ENCODE measurements at places on chromosomes 1 and 21.

DNA sequence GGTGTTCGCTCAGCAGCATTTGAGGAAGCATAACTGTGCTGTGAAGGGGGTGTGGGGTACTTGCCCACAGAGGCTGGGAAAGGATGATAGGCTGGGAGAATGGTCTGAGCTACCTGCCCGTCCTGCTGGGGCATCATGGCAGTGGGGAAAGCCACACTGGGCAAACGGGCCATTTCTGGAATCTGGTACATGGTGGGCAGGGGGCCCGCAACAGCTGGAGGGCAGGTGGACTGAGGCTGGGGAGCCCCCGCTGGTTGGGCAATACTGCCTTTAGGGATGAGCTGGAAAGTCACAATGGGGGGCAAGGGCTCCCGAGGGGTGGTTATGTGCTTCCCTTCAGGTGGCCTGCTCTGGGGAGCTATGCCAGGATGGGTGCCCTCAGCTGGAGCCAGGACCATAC, 19.2 kb upstream of the ADAM30 start:
- no peak for DNase-seq

- no peak for DNase-seq
Measured at GRCh38 chr1:5239911-5240310, 585.5 kb downstream of the AJAP1 start.

DNA sequence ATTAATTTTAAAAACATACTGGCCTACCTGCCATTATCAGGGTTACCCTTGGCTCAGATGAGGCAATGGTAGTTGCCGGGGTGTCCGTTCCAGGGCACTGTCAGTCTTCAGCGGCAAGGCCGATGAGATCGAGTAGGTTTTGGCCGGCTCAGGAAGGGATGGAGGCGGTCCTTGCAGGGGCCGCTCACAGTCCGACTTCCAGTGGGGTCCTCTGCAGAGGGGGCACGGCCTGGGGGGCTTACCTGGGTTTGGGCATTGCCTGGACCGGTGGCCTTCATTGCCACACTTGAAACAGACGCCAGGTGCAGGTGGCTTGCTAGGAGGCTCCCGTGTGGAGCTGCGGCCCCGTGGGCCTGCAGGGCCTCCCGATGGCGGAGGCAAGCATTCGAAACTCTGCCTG, 2.5 kb downstream of the ERVH48-1 start:
- no peak for DNase-seq

DNA sequence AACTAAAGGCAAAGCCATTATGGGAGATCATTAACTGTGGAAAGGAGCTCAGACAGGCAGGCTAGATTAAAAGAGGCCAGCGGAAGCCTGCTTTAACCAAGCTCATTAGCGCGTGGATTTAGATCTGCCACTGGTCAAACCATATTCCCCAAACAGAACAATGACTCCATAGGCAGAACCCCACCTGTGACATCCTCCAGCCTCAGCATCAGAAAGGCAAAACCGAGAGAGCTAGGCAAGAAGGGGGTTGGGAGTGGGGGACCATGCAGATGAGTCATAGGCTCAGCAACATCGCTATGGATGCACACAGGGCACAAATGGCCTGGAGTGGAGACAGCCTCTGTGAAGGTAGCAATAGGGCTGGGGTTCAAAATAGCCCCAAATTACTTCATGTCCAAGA, 20.6 kb downstream of the MKNK1 start:
- no peak for DNase-seq

- no peak for DNase-seq
Measured at GRCh38 chr1:236282425-236282716, 613 bp upstream of the ERO1B start.

DNA sequence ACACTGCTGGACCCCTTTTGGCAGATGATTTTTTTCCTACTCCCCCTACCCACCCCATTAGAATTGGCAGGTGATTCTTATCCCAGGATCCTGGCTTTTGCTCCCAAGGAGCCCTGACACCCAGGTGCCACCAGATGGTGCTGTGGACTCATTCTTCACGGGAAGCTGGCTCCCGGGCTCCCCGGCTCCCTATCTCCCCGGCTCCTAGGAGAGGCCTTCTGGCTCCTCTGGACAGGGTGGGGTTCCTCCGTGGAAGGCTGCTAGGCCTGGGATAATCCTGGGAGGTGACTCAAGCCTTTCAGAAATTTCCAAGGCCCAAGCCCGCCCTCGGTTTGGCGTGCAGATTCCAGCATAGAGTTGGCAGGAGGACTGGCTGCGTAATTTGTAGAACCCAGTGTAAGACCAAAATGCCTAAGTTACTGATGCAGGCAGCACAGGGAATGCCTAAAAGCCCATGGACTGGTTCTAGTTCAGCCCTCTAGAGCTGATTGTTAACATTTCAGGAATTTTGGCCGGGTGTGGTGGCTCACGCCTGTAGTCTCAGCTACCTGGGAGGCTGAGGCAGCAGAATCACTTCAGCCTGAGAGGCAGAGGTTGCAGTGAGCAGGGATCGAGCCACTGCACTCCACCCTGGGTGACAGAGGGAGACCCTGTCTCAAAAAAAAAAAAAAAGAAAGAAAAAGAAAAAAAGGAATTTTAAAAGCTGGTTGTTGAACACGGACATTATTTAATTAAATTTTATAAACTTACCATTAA, 6.8 kb upstream of the BSDC1 start:
- DNase-seq = peak; percentile 2

DNA sequence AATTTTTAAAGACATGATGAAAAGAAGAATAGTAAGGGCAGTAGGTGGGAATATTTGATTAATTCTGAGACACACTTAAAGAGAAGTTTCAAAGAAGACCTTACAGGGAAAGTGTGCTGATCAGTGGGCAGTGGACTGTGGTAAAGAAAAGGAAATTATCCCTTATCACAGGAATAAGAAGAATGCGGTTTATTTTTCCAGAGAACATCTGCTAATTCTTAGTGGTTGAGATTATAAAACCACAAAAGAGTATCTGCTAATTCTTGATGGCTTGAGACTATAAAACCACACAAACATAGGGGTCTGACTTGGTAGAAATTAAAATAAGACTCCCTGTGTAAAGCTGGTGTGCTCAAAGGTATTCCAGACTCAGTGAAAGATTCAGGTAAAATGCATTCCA, 60.0 kb upstream of the KCTD3 start:
- DNase-seq = no peak

DNA sequence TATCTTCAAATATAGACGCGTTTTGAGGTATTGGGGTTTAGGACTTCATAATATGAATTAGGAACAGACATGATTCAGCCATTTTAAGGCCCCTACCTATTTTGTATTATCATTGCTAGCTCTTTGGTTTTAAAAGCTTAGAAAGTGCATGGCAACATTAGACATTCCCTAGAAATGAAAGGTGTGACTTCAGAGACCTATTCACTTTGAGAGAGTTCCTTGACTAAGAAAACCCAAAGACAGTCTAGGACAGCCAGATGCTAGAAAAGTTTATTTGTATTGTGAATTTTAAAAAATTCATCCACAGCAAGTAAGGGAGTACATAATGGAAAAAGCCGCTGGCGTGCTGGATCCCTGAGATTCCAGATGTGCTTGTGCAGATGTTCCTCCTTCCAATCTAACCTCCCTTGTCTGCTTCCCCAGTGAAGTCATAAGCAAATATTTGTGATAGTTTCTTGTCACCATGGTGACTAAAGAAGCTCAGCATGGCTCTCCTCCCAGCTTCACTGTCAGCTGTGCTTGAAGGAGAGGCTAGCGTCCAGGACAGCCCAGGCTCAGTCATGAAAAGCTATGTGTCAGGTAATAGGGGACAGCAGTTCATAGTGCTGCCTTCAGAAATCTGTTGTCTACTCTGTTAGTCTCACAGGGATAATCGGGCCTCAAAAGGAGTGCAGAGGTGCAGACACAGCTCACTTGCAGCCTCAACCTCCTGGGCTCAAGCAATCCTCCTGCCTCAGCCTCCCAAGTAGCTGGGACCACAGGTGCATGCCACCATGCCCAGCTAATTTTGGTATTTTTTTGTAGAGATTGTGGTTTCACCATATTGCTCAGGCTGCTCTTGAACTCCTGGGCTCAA, 34.8 kb downstream of the KPNA6 start:
- no peak for DNase-seq

DNA sequence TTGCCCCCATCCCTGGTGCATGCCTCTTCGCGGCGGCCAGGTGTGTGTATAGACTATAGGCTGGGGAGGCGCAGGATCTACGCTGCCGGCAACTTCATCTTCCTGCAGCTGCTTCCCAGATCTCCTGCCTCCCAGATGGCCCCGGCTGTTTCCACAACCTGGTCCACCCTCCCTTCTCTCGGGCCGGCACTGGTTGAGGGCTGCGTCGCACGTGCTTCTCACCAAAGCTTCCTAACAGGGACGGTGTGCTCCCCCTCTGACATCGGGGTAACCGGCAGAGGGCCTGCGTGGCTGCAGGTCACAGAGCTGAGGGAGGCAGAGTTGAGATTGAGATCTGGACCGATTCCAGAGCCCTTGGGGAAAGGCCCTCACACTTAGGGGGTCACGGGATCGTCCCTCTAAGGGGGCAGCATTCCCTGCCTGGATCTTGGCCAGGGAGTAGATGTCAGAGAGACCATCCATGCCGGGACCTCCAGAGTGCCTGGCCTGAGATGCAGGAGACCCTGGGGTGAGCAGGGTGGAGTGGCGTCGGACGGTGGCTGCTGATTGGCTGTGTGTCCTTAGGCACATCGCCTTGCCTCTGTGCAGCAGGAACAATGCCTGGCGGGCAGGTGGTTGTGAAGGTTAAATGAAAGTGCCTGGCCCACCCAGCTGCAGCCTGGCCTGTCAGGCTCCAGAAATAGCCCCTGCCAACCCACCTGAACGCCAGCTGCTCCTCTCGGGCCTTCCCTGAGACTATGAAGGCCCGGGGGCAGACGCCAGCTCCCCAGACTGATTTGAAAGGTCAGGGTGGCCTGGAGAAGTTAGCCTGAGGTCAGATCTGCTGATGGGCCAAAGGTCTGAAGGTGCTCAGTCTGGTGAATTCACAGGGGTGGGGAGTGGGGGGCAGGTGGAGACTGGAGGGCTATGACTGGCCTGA, 6.1 kb upstream of the MASP2 start:
- DNase-seq = no peak

- no peak for DNase-seq
Measured at GRCh38 chr1:40773748-40774265, 9.8 kb upstream of the KCNQ4 start.

GRCh38 chr1:204894031-204894430, 23.4 kb downstream of the NFASC start:
- DNase-seq = no peak

DNA sequence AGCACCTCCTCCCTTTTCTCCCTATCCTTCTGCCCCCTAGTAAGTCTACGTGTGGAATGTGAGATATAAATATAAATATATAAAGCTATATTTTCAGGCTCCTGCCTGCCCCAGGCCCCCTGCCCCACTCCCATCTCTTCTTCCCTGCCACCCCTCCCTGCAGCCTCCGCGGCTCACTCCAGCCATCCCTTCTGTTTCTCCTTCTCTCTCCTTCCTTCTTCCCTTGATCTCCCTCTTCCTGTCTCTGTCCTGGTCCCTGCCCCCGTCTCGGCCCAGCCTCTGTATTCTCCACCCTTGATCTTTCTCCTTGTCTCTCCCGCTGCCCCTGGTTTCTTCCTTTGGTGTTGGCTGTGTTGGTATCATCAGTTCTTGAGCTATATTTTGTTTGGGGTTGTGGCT, 23.2 kb downstream of the DMBX1 start:
- no peak for DNase-seq

DNA sequence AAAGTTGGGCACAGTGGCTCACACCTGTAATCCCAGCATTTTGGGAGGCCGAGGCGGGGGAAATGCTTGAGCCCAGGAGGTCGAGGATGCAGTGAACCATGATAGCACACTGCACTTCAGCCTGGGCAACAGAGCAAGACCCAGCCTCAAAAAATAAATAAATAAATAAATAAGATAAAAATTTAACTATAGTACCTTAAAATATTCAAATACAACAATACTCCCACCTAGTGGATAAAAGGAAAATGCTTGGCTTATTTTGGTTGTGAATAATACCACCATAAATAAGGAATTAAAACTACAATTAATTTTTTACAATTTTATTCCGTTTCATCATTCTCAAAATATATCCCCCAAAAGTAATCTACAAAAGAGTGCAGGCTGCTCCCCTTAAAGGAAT, 8.1 kb downstream of the PSMG1 start:
- DNase-seq = no peak

DNA sequence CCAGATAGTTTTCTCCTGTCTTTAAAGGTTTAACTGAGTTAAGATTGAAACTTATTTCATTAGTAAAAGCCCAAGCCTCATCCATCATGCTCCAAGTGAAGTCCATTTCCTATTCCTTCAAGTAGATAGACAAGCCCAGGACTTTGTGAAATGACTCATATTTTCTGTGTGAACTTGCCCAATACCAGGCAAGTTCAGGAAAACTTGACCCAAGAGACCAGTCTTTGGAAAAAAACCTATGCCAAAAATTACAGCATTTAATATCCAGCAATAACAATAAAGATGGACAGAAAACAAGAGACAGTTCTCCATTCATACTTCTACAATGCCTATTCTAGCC, 405 bp upstream of the RAB29 start:
- no peak for DNase-seq

DNA sequence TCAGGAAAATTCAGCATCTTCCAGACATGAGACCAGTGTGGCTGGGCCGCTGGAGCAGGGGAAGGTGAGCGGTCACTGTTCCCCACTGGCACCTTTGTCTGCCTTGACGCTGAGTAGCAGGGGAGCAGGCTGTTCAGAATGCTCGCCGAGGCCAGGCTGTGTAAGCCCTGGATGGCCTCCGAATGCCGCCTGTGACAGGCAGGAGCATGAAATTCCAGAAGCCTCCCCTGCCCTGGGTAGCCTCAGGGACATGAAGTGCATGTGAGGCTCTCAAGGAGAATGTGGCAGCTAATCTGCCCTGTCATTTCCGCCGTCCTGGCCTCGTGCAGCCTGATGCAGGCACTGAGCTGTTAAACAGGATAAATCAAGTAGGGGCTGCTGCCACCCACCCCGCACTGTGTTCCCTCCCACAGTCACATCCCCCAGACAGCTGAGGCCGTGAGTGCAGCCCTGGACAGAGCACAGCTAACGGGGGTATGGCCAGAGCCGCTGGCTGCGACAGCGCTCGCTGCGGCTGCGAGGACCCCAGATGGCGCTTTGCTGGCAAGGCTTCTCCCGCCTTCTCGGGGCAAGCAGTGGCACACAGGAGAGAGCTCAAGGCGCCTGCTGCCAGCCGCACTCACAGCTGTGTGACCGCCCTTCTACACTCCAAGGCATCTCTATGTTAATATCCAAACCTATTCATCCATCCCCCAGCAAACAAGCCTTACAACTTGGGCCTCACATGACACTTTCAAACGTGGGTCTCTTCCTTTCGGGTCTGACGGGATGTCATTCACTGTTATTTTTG, 105.0 kb upstream of the COL6A1 start:
- no peak for DNase-seq

GRCh38 chr1:160623227-160623633, 23.6 kb downstream of the SLAMF1 start:
- DNase-seq = no peak

GRCh38 chr1:162207862-162208261, 138.4 kb downstream of the NOS1AP start:
- no peak for DNase-seq

GRCh38 chr1:64601207-64601606, 131.3 kb downstream of the CACHD1 start:
- DNase-seq = no peak

- no peak for DNase-seq
Measured at GRCh38 chr1:84940481-84940880, 47.5 kb upstream of the LPAR3 start.

GRCh38 chr1:32487182-32487581, 22.3 kb downstream of the ZBTB8B start:
- no peak for DNase-seq
